Left ventricle myocardium inferior (tissue), 1 donor: ENCODE measurements at places on chromosomes 4 and X. TPM values are rescaled to one million over a fixed set of nuclear protein-coding genes. Genes with fewer than 3 reads are reported as not detected.

PLXNB3 gene
- total RNA-seq = 2.9 TPM

- DNase-seq = no peak
- no peaks in the 10 kb centered on the region for H3K4me1 ChIP-seq
- no peaks in the 10 kb centered on the region for H3K27me3 ChIP-seq
- H3K4me3 ChIP-seq = no peak overlapping the region
Observed at GRCh38 chr4:4460759-4461158, 73.9 kb downstream of the NSG1 start.

DNA sequence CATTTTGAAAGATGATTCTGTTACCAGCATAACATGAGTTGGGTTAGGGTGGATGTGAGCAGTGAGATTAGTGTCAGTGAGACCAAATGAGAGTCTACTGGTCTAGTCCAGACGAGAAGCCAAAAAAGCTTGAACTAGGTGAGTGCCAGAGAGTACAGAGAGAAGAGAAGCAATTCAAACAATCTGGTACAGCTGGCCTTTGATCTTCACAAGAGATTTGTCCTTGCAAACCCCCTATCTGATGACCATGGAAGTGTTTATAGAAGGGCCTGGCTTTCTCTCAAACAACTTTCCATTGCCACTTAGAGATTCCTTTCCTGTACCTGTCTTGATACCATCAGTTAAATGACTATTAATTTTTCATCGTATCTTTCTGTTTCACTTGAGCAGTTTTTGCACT, 128.5 kb downstream of the PPA2 start:
- no peaks in the 10 kb centered on the region for H3K27me3 ChIP-seq
- H3K4me1 ChIP-seq = peaks cover 11% of the 10 kb centered on the region
- no peak overlapping the region for H3K4me3 ChIP-seq
- DNase-seq = no peak
- H3K27ac ChIP-seq = no peak overlapping the region

GLRA3 gene
- not detected for total RNA-seq

GRCh38 chrX:153464116-153464515, 6.3 kb downstream of the HAUS7 start:
- H3K36me3 ChIP-seq = no peaks in the 10 kb centered on the region
- H3K27me3 ChIP-seq = no peaks in the 10 kb centered on the region
- H3K27ac ChIP-seq = no peak overlapping the region
- peaks cover 4% of the 10 kb centered on the region for H3K4me1 ChIP-seq
- DNase-seq = no peak

GRCh38 chrX:134173541-134174272, 63.3 kb upstream of the CCDC160 start:
- no peak for DNase-seq
- peak overlapping the region; percentile 68 for H3K4me3 ChIP-seq
- no peaks in the 10 kb centered on the region for H3K36me3 ChIP-seq
- no peak overlapping the region for H3K27ac ChIP-seq

- no peak for DNase-seq
- no peak overlapping the region for H3K27ac ChIP-seq
- no peak overlapping the region for H3K4me3 ChIP-seq
- no peaks in the 10 kb centered on the region for H3K27me3 ChIP-seq
- H3K36me3 ChIP-seq = no peaks in the 10 kb centered on the region
Observed at GRCh38 chr4:22299678-22300077, 216.2 kb downstream of the ADGRA3 start.

- H3K4me3 ChIP-seq = no peak overlapping the region
- no peaks in the 10 kb centered on the region for H3K27me3 ChIP-seq
- H3K27ac ChIP-seq = no peak overlapping the region
- H3K36me3 ChIP-seq = no peaks in the 10 kb centered on the region
- H3K4me1 ChIP-seq = peaks cover 71% of the 10 kb centered on the region
- DNase-seq = no peak
Observed at GRCh38 chr4:48727666-48728459, 52.2 kb downstream of the FRYL start.

NLRP2B gene
- total RNA-seq = not detected

LDB2 gene
- total RNA-seq = 29.6 TPM

DNA sequence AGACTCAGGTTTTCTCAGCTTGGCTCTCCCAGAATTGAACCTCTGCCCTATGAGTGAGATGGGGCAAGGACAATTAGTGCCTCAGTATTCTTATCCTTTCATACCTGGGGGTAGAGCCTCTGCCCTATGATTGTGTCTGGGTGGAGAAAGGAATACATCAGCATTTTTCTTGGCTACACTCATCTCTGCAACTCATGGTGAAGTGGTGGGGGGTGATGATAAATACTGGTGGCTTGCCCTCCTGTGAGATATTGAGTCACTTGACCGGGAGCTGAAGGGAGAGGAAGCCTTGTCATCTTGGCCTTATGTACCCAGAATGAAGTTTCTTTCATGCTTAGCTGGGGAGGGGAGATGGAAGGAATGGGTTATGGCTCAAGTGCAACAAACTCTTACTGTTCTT, 71.3 kb upstream of the ENOX2 start:
- no peak overlapping the region for H3K4me3 ChIP-seq
- no peak for DNase-seq
- no peak overlapping the region for H3K27ac ChIP-seq
- no peaks in the 10 kb centered on the region for H3K36me3 ChIP-seq

DNA sequence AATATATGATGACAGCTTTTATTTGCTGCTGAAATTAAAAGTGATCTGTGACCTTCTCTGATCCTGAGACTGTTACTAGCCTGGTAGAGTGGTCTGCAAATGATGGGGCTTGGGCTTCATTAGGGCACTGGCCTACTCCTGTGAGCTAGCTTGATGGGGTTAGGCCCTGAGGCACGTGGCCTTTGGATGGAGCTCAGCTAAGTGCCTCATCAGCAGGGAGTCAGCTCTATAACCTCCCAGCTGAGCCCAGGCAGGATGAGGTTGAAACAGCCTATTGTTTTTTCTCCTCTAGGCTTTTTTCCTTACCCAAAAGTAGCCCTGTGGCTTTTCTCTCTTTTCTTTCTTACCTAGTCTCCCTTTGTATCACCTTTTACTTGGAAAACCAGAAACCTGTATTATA, 92.2 kb downstream of the AFF2 start:
- H3K36me3 ChIP-seq = no peaks in the 10 kb centered on the region
- H3K27me3 ChIP-seq = no peaks in the 10 kb centered on the region
- H3K4me1 ChIP-seq = no peaks in the 10 kb centered on the region
- no peak for DNase-seq

CDS1 gene
- total RNA-seq = 1.3 TPM

FAM47E gene
- 3.0 TPM for total RNA-seq

NEK1 gene
- 15.5 TPM for total RNA-seq

- DNase-seq = no peak
- no peaks in the 10 kb centered on the region for H3K36me3 ChIP-seq
- H3K27ac ChIP-seq = no peak overlapping the region
- no peak overlapping the region for H3K4me3 ChIP-seq
Observed at GRCh38 chr4:24404281-24404680, 180.1 kb downstream of the DHX15 start.

DNA sequence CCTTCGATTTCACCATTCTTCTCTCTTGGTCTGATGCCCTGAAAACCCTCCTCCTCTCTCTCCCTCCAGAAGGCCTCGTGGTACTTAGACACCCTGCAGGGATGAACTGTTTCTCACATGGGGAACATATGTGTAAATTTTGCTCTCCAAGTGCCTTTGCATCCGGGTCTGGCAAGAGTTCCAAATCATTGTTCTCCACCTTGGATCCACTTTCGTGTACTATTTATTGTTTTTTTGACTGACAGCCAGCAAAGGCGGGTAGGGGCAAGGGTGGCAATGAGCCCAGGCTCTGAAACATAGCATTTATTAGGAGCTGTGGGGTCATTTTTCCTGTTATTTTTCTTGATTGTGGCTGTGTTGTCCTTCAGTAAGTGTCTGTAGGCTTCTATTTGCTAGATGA, 81.7 kb downstream of the RTL5 start:
- H3K4me1 ChIP-seq = peaks cover 17% of the 10 kb centered on the region
- no peaks in the 10 kb centered on the region for H3K27me3 ChIP-seq
- no peak overlapping the region for H3K27ac ChIP-seq
- DNase-seq = no peak

- H3K4me3 ChIP-seq = no peak overlapping the region
- no peaks in the 10 kb centered on the region for H3K36me3 ChIP-seq
- no peaks in the 10 kb centered on the region for H3K27me3 ChIP-seq
- H3K27ac ChIP-seq = no peak overlapping the region
- no peak for DNase-seq
Observed at GRCh38 chrX:77938083-77938680, 27.7 kb downstream of the ATP7A start.

GRCh38 chr4:73458184-73459047, 22.4 kb downstream of the AFP start:
- no peak for DNase-seq
- H3K27me3 ChIP-seq = no peaks in the 10 kb centered on the region
- H3K4me1 ChIP-seq = no peaks in the 10 kb centered on the region

GRCh38 chrX:40263014-40263560, 165.3 kb upstream of the BCOR start:
- DNase-seq = no peak
- peaks cover 27% of the 10 kb centered on the region for H3K4me1 ChIP-seq
- H3K27ac ChIP-seq = peak overlapping the region; percentile 44

- no peak for DNase-seq
- no peak overlapping the region for H3K27ac ChIP-seq
- H3K27me3 ChIP-seq = no peaks in the 10 kb centered on the region
- no peaks in the 10 kb centered on the region for H3K4me1 ChIP-seq
Observed at GRCh38 chr4:73431813-73432168, 4.2 kb upstream of the AFP start.

TMEM156 gene
- not detected for total RNA-seq

DNA sequence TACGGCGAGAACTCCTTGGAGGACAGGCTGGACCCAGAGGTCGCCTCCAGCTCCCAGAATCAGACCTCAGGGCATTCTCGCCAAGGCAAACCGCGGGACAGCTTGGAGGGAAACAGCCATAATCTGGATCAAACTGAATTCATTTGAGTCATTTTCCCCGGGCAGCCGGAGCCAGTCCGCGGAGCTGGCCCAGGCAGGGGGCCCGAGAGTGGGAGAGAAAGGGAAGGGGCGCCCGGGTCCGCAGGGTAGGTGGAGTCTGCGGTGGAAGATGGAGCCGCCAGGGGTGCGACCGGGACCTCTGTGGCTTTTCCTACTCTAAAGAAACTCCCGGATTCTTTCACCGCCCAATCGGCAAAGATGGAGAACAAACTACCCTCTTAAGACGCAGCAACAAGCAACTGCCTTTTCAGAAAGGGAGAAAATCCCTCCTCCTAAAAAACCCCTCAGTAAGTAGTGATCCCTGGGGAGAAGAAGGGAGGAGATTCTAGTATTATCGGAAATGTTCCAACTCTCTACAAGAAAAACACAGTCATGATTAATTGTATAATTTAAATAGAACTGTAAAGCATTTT, 5.2 kb downstream of the NKX3-2 start:
- H3K4me3 ChIP-seq = no peak overlapping the region
- H3K27ac ChIP-seq = no peak overlapping the region
- H3K27me3 ChIP-seq = peaks cover 100% of the 10 kb centered on the region
- H3K36me3 ChIP-seq = no peaks in the 10 kb centered on the region
- H3K4me1 ChIP-seq = peaks cover 54% of the 10 kb centered on the region

GRCh38 chr4:133800966-133801365, 400.6 kb downstream of the PABPC4L start:
- H3K27me3 ChIP-seq = no peaks in the 10 kb centered on the region
- H3K4me1 ChIP-seq = no peaks in the 10 kb centered on the region
- no peak overlapping the region for H3K27ac ChIP-seq
- no peak for DNase-seq
- H3K36me3 ChIP-seq = no peaks in the 10 kb centered on the region

DNA sequence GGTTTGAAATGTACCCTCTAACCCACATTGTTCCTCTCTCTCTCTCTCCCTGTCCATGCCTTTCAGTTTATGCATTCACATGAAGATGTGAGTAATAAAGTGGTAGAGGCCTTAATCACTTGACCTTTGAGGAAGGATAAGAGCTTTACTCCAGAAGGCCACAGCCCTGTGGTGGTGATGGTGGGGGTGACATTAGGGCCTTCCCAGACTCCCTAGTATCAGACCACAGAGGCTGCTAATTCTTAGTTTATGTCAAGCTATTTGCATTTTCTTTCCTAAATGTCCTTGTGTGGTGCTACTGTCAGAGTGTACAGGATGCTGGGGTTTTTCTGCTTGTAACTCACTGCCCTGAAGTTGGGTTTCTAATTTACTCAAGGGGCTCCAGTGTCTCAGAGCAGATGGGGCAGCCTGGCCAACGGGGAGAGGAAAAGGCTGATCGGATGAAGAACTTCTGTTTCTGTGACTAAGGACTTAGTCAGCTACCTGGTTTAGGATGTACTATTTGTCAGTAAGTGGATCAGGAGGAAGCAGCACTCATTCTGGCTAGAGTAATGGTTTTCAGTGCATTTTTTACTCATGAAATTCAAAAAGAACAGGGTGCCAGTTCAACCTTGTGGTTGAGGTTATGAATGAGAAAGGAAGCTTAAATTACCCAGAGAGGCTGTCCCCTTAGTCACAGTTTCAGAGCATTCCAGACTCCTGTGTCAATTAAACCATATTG, 509.6 kb upstream of the DIPK2B start:
- H3K4me1 ChIP-seq = no peaks in the 10 kb centered on the region
- DNase-seq = no peak
- no peak overlapping the region for H3K4me3 ChIP-seq
- no peak overlapping the region for H3K27ac ChIP-seq

UGDH gene
- total RNA-seq = 11.5 TPM

DGAT2L6 gene
- total RNA-seq = not detected

GRCh38 chrX:123561439-123562215, 171.2 kb downstream of the THOC2 start:
- H3K4me3 ChIP-seq = no peak overlapping the region
- no peak overlapping the region for H3K27ac ChIP-seq
- no peaks in the 10 kb centered on the region for H3K4me1 ChIP-seq

DNA sequence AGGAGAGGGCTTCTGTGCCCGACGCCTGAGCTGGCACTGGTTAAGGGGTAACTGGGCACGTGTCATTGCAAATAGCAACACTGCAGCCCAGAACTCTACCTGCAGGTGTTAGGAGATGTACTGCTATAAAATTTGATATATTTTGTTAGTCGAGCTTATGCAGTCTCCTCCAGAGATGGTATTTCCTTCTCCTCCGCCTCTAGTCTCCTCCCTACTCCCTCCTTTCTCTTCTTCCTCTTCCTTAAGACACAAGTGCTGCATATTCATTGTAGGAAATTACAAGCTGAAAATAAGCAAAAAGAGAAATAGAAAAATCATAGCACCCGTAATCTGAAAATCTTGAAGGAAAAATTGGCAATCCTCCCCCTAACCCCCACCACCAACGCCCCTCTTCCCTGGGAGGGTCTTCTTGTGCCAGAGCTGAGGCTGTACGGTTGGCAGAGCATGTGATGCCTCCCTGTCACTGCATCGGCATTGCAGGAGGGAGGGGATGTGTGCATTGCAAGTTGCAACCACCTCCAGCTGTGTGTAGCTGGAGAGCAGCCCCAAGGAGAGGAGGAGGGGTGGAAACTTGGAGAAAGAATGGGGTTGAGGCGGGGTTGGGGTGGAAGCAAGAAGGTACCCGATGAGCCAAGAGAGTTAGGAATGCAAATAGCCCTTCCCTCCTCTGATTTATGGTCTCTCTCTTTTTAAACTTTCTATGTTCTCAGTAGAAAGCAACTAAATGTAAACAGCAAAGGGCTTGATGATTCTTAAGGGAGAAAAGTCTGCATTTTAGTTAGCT, 48.3 kb upstream of the MND1 start:
- no peaks in the 10 kb centered on the region for H3K27me3 ChIP-seq
- H3K36me3 ChIP-seq = peaks cover 57% of the 10 kb centered on the region
- H3K27ac ChIP-seq = no peak overlapping the region

- H3K4me3 ChIP-seq = no peak overlapping the region
- H3K36me3 ChIP-seq = no peaks in the 10 kb centered on the region
- no peaks in the 10 kb centered on the region for H3K27me3 ChIP-seq
- H3K4me1 ChIP-seq = no peaks in the 10 kb centered on the region
- no peak overlapping the region for H3K27ac ChIP-seq
Observed at GRCh38 chr4:157590679-157591078, 370.2 kb downstream of the GRIA2 start.

- H3K4me3 ChIP-seq = no peak overlapping the region
- H3K27ac ChIP-seq = no peak overlapping the region
- no peak for DNase-seq
- no peaks in the 10 kb centered on the region for H3K36me3 ChIP-seq
Observed at GRCh38 chr4:22552812-22553211, 36.9 kb upstream of the ADGRA3 start.
